ENCODE measurements at places on chromosomes 16 and 17. TPM values are rescaled to one million over a fixed set of nuclear protein-coding genes. Genes with fewer than 3 reads are reported as not detected.
A peak's percentile ranks its signal among the peaks of the same experiment; 100 is the strongest.

Gene PTX4
- not detected for total RNA-seq

Gene SDK2
- 1.3 TPM for total RNA-seq

- peak; percentile 28 for DNase-seq
Measured at GRCh38 chr17:31394544-31394943, 3.1 kb downstream of the RAB11FIP4 start.

- no peak for DNase-seq
Measured at GRCh38 chr16:70774261-70774660, 26.7 kb downstream of the VAC14 start.

- DNase-seq = no peak
Measured at GRCh38 chr17:66498580-66498979, 196.2 kb downstream of the PRKCA start.
